SW 1271 (cell line): ENCODE measurements at places on chromosomes 4 and X.

DNA sequence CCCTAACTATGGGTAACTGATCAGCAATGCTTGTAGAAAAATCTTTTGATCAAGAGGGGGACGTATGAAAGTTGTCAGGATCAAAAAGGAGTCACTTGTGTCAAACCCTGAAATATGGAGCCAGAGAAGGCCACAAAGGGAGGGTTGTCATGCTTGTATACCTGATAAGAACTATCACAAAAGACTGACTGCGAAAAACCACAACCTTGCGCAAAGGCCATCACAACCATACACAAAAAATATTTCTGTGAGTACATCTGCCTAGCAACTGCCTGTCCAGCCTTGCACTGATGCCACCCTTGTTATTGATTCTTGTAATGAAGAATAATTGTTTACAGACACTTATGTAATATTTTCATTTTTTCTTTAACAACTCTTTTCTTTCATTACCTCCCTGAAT is 22.8 kb upstream of the EIF4E start:
- no peak for DNase-seq

DNA sequence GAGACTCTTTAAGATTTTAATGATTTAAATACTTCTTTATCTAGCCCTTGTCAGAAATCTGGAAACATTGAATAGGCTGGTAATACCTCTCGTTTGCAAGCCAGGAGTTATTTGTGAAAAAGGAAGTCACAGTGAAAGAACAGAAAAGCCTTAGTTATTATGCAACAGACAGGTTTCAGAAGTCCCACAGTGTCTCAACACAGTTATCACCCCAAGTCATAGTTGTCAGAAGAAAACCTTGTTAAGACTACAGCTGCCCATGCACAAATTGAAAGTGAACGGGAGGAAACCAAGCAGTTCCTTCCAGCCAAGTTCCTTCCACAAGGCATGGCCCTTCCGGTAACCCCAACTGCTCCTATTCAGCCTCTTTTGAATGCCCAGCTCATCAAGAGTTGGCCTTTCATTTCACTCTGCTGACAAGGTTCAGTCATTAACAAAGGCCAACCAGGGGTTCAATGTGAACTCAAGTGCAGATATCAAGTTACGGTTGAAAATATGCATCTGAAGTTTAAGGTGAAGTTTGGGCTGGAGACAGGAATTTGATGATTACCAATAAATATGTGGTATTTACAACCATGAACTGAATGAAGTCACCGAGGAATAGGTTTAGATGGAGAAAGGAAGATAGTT is 15.6 kb downstream of the ALPK1 start:
- DNase-seq: no peak

- DNase-seq: no peak
Measured at GRCh38 chrX:117834076-117834475, 282.5 kb downstream of the KLHL13 start.

- no peak for DNase-seq
Measured at GRCh38 chrX:54695231-54695630, 102.8 kb downstream of the ITIH6 start.

GRCh38 chrX:39626749-39627148 is 471.0 kb downstream of the BCOR start:
- DNase-seq: no peak

DNA sequence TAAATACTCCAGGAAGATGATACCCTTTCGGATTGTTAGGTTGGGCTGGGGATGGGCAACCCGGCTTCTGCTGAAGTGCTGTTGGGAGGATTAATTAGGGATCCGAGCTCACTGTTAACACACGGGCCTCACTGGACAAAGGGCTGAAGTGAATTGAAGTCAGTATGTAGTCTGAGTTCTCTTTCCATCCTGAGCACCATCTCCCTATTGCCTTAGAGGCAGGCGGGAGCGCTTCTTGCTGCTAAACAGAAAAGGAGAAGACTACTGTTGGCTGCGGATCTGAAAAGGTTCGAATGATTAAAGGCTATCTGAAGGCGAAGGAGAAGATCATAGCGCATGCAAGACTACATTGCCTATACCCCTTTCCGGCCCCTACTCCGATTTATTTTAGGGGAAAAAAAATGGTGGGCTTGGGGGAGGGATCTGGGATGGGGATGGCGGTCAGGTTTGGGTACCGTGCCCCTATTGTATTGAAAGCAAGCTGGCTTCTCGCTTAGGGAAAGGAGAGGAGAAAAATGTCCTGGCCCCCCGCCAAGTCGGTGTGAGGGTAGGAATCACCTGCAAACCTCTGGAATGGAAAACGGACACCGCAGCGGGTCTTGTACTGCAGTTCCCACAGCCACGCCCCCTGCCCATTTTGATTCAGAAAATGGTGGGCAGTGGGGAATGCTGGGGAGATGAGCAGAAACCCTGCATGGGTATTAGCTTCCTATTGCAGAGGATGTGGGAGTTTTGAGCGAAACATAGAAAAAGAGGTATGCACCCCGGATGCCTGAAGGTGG is 22.3 kb downstream of the MORF4L2 start:
- no peak for DNase-seq

- DNase-seq: no peak
Measured at GRCh38 chr4:8854931-8855330, 16.7 kb downstream of the HMX1 start.

DNA sequence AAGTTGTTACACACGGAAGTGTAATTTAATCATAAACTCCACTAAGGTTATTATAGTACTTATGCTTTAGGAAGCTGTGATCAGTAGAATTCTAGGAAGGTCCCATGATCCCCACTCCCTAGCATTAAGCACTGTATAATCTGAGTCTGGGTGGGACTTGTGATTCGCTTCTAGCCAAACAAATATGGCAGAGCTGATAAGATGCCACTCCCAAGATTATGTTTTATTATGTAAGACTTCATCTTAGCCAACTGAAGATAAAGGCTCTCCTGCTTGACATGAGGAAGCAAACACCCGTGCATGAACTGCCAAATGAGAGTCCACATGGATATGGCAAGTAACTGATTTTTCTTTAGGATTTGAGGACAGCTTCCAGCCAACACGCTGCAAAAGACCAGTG is 186.4 kb upstream of the NDST3 start:
- no peak for DNase-seq

- DNase-seq: no peak
Measured at GRCh38 chr4:128830906-128831503, 21.5 kb downstream of the JADE1 start.

DNA sequence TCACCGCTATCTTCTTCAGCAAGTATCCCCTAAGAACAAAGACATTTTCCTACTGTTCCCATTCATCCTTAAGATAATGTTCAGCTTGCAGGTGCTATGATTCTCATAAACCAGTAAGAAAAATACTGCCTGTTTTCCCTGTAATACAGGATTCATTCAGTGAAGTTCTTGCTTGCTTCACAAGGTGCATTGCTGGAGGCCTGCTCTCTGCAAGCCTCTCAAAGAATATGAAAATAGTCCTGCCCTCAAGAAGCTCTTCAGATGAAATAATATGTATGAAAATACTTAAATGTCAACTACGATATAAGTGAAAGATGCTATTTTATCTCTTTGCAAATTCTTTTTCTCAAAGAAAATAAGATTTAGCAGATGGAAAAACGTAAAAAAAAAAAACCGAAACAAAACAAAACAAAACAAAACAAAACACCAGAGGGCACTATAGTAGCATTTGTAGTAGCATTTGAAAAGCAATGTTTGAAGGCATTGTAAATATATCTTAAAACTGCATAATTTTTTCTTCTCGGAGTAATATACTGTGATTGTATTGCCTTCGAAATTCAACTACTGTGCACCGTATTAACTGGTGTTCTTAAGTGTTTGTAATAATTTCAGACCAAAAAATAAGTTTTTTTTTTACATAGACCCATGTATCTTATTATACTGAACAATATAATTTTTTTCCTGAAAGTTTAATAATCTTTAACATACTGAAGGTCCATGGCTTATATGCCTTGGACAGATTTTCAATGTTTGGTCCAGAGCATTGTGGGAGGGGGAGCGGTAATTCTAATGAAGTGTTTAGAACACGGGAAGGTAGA is 26.0 kb downstream of the ADH4 start:
- no peak for DNase-seq

DNA sequence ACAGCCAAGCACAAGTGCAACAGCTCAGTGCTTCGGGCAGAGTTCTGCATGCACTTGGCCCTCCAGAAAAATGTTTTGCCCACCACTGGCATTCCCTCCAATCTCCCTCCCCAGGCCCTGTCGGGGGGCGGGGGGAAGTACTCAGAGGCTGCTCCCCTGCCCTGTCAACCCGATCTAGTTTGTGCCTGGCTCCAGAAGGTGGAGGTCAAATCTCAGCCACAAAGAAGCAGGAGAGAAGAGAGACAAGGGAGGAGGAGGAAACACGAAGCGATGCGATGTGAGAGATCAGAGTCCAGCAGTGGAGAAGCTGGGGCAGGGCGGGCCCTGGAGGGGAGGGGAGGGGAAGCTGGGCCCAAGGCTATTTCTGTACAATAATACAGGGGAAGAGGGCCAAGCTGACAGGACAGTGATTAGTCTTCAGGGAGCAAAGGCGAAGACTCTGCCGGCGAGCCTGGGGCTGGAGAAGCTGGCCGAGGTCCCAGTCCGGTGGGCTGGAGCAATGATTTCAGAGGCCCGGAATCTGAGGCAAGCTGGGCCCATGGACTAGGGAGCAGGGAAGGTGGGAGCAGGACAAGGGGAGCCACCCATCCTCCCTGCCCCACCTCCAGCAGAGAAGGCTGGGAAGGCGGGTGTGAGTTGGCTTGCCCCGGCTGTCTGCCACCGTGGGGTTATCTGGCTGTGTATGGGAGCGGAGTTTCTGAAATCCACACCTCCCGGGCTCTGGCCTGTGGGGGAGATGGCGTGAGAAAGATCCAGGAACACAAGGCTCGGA is 167.1 kb downstream of the EFNB1 start:
- DNase-seq: no peak

DNA sequence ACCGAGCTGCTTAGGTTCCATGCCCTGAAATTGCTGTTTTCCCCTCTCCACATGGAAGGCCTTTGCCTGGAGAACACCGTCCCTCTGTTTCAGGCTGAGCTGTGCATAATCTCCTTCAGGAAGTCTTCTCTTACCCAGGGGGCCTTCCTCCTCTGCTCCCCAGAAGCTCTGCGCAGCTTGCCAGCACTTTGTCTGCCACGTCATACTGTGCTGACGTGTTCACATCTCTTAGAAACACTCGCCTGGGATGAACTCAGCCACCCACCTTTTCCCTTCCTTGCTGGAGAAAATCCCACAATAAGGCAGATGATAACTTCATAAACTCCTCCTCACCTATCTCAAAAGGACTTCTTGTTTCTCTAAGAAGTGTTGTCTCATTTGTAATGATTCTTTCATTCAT is 110.7 kb downstream of the ARHGAP10 start:
- DNase-seq: no peak

DNA sequence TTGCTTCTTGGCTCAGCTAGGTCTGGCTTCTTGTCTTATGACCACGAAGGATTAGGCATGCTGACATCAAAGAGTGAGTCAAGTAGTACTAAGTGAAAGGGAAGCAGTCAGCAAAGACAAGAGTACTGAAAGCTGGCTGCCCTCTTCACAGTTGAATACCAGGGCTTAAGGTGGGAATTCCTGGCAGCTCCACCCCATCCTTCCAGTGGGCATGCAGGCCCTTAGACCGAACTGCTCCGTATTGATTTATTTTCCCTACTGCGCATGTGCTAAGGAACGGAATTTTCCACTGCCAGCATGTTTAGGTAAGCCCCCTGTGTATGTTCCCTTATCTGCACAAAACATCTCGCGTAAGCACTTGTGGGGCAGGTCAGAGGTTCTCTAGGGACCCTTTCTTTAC is 2320.1 kb downstream of the ARAP2 start:
- no peak for DNase-seq

DNA sequence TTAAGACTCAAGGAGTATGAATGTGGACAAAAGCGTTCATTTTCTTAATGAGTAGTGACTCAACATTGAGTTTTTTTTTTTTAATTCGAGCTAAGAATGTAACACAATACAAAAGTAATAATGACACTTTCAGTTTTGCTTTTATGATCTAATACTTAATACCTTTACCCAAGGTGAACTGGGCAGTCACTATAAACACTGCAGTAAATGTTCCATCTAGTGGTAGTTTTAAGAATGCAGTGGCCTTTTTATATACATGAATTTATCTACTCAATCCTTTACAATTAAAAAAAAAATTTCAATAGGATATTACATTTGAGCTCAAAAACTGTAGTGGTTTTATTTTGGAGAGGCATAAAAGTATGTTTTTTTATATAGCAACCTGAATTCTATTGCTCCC is 33.9 kb downstream of the PDK3 start:
- DNase-seq: peak; percentile 2

DNA sequence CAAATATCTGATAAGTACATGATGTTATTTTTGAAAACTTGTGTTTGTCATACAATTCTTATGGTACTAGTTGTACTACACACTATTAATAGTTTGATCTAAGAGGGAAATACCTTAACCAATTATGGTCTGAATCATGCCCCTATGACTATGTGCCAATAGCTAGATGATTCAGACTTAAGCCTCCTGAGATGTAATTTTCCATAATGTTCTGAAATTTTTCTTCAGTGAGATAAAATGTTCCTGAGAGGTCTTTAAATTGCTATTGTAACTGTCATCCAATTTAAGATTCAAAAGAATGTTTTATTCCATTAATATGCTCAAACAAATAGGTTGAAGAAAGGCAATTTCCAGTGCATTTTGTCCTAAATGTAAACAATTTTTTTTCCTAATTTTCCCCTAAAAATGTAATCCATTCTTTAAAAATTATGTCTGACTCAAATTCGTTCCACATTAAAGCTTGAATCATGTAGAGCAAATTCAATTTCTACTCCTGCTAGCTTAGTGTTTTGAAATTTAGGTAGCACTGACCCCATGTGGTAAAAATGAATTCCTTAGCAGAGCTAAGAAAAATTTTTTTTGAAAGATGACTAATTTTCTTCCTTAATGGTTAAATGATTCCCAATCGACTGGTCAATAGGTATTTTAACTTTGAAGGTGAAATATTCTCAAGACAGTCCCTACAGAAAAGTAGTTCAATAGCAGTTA is 49.1 kb downstream of the APOOL start:
- peak; percentile 27 for DNase-seq

GRCh38 chr4:41507291-41507947 is 30.5 kb upstream of the LIMCH1 start:
- DNase-seq: peak; percentile 69

- DNase-seq: no peak
Measured at GRCh38 chr4:163747886-163748285, 253.4 kb downstream of the TMA16 start.

- no peak for DNase-seq
Measured at GRCh38 chr4:189200353-189200752, 740.3 kb upstream of the FRG1 start.

DNA sequence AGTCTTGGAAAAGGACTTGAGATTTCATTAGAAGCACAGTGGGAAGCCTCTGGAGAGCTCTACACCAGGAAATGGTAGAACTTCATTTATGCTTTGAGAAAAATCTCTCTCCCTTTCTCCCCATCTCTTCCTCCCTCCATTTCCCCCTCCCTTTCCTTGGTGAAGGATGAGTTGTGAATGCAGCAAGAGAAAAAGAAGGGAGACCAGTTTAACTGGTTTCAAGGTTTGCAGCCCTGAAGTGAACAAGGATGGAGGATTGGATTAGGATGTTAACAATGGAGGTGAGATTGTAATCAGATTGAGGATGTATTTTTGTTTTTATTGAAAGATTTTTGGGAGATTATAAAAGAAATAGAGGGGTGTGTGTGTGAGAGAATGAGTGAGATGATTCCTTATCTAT is 99.5 kb downstream of the ANK2 start:
- no peak for DNase-seq
